NCI-H2081 treated with DMSO at 0.1 percent for 48 hours (cell line): ENCODE measurements at places on chromosomes 5 and 9.

GRCh38 chr5:60718166-60718892 lies 18.4 kb upstream of the DEPDC1B start:
- DNase-seq = no peak

DNA sequence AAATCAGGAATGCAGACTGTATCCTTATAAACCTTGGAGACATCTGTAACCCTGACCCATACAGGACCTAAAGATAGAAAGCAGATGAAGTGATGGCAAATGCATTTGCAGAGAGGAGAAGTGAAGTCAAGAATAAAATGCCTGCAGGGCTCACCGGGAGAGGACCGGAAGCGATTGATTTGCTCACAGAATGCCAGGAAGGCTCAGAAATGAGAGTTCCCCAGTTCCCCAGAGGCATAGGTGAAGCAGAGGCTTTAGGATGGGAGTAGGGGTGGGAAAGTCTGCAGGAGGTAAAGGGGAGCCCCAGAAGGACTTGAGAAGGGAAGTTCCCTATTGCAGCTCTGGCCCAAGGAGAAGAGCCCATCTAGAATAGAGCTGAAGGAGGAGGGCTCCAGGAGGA lies 63.9 kb upstream of the TNFAIP8 start:
- no peak for DNase-seq

DNA sequence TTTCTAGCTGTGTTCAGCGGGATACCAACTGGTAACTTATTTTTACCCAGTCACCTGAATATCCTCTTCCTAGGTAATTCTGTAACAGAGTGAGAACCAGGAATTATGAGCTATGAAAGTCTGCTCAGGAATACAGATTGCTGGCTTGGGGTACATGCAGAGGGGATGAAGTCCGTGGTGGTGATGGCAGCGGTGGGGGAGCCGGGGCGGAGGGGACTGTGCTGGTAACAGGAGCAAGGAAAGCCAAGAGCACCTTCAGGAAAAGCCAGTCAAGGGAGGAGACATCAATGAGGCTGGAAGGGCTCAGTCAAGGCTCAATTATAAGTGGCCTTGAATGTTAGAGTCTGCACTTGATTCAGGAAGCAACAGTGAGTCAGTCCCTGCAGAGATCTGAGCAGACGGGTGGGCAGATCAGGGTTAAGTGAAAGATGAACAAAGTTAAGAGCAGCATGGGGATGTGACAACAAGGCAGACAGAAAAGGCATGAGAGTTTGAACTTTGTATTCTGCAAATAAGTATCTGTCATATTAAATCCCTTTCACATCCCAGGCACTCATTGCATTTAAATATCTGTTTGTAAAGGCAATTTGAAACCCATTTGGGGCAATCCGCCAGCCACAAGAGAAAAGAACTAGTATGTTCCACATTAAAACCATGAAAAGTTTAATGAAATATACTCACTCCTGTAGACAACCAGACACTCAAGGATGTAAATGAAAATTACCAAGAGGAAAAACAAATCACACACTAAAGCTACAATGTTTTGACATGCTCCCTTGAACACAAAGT lies 101.2 kb downstream of the TTC39B start:
- DNase-seq = no peak

DNA sequence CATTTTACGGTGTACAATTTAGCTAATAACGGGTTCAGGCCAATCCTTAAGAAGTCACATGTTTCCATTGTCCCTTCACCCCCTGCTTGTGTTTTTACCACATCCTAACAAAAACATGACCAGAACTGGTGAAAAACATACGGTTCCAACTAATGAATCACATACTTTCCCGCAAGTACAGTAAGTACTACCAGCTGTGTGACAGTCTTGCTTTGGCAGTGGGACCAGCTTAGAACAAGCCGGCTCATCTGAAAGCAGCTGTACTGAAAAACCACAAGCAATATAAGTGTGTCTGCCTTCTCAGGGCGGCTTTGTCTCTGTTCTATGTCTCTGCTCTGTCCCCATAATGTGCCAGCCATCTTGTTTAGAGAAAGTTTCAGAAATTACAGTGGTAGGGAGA lies 242.5 kb downstream of the BNC2 start:
- no peak for DNase-seq

DNA sequence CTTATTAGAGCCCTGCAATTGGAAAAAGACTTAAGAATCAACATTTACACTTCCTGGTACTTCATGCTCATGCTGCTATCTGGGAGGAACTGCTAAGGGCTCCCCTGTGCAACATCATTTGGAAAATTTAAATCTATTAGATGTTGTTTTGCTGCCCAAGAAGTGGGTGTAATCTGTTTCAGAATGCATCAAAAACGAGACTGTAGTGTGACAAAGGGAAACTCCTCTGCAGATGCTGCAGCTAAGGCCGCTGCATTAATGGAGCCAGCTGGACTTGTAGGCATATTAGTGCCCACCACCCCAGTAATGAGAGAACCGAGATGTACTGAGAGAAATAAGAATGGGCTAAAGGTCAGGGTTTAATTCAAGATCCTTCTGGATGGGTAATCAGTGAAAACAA lies 11.1 kb upstream of the PAIP1 start:
- DNase-seq = no peak

DNA sequence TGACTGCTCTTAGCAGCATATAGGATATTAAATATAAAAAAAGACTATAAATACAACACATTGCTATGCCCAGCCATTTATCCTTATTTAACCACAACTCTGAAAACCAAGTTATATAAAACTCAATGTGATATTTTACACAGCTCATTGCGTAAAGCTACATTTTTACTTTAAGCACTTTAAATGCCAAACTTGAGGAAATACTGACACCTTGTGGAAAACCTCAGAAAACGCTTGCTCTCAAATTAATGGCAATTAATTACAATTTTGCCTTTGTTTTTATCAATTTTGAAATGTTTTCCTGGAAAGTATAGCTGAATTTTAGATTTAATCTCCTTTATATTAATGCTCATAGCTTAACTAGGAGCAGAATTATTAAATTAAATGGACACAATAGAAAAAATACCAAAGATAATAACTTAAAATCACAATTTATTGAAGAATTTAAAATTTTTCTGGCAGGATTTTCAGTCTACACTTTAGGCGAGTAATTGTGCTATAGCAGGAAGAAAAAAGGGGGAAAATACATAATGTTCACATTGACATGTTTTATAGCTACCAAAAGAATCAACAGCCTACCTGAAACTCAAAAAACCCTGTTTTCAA lies 25.2 kb upstream of the PLAC8L1 start:
- DNase-seq = no peak

DNA sequence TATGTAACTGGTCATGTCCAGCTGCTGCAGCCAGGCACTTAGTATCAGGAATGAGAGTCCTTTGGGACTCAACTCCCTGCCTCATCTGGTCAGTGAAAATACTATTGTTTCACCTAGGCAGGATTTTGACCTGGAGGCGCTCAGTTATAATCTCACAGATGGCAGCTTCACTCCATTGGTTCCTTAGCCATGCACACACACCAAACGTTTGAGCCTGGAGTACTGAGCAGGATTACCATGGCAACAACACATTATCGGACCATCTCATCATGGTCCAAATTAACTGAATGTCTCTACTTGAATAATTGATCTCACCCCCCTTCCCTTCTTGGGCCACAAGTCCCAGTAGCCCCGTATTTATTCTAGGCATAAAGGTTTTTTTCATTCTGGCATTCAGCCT lies 15.0 kb upstream of the SREK1 start:
- no peak for DNase-seq

GRCh38 chr9:107020040-107020530 lies 157.1 kb downstream of the ZNF462 start:
- DNase-seq = no peak

- no peak for DNase-seq
Observed at GRCh38 chr9:133976191-133976861, 15.8 kb downstream of the VAV2 start.

DNA sequence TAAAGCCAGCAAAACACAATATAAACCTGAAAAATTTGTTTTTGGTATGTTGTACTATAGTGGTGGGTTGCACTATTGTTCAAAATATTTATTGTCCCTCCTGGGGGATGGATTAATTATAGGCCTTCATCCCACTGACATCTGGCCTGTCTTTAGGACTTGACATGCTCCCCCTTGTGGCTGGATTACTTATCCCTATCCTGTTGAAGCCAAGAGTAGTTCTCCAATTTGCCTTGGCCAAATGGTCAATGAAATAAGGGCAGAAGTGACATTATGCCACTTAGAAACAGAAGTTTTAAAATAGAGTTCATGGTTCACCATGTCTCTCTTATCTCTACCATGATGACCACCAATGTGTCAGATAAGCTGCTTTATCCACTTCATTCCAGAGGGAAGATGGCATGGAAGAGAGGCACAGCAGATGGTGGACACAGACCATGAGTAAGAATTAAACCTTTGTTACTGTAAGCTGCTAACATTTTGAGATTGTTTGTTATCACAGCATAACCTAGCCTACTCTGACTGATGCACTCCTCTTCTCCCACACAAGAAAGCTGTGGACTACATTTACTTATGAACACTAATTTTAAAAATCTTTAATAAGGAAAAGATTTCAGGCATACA lies 29.2 kb upstream of the ARHGEF28 start:
- DNase-seq = no peak

GRCh38 chr5:15601274-15601673 lies 101.3 kb downstream of the FBXL7 start:
- no peak for DNase-seq

GRCh38 chr5:13990896-13991295 lies 46.4 kb upstream of the DNAH5 start:
- no peak for DNase-seq

GRCh38 chr5:6705959-6706358 lies 7.3 kb upstream of the TENT4A start:
- no peak for DNase-seq

GRCh38 chr9:108053555-108054061 lies 564.0 kb upstream of the KLF4 start:
- no peak for DNase-seq

GRCh38 chr5:14526493-14526892 lies 55.1 kb upstream of the OTULINL start:
- no peak for DNase-seq

DNA sequence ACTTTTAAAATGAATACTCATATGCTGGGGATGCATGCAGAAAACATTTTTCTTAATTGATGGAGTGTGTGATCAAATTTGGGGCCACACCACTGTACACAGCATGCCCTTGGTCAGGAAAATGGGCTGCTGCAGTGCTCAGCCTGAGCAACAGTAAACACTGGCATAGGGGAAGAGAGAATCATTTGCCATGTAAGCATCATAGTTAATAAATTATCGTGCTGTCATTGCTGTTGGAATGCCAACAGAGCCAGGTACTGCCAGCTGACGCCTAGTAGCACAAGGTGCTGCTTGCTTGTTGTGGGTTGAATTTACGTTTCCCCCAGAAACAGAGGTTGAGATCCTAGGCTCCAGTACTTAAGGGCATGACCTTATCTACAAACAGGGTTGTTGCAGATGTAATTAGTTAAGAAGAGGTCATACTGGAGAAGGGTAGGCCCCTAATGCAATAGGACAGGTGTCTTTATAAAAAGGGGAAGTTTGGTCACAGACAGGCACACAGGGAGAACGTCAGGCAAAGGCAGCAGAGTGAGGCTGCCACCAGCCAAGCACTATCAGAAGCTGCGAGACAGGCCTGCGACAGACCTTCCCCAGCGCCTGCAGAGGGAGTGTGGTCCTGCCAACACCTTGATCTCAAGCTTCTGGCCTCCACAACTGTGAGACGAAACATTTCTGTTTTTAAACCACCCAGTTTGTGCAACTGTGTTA lies 25.3 kb downstream of the DAP start:
- no peak for DNase-seq

- DNase-seq = no peak
Observed at GRCh38 chr5:170681013-170681433, 102.5 kb upstream of the GABRP start.

- no peak for DNase-seq
Observed at GRCh38 chr9:12923468-12924009, 148.7 kb downstream of the LURAP1L start.

- no peak for DNase-seq
Observed at GRCh38 chr5:133652951-133653759, 40.8 kb upstream of the FSTL4 start.

GRCh38 chr5:141821430-141821925 lies 56.7 kb downstream of the PCDH1 start:
- DNase-seq = no peak

GRCh38 chr9:110317911-110318310 lies 19.8 kb downstream of the TXNDC8 start:
- DNase-seq = no peak

DNA sequence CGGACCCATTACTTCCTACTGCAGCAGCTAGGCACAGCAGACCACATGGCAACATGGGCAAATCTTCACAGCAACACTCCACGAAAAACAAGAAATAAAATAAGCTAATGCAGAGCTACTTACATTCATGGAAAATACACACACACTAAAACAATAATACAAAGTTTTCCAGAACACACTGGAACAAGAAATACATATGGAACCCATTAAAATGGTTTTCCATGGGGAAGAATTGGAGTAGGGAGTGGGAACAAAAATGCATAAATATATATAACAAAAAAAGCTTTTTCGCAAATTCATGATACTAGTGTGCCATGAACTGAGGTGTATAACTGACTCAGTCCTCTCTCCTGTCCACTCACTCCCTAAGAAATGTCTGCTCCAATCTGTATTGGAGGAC lies 8.3 kb downstream of the ADAMTS12 start:
- DNase-seq = no peak

DNA sequence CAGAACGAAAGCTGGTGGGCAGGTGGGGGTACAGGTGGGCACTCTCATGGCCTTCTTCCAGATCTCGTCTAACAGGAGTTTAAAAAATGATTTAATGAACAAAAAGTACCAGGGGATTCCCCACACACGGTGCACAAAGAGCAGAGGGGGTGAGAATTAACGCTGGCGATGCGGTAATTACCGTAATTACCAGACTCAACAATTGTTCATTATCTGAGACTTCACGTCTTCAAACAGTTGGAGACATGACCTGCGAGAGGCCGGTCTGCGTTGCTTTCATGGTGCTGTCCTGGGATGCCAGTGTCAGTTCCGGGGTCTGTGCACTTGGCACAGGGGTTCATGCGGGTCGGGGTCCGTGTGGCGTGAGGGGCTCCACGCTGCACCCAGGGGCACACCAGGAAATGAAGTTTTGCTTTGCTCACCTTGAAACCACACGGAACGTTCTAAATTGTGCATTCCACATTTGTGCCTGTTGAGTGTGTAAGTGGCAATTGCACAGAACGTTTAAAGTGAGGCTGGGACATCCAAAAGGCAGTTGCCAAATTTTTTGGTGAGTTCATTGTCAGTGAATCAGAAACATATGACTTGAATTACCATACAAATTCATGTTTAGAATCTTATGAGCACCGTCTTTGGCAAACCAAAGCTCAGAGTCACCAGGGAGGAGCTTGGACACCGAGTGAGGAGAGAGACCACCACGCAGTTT lies 256.4 kb upstream of the IRX1 start:
- no peak for DNase-seq

- DNase-seq = no peak
Observed at GRCh38 chr9:113572076-113572861, 108.7 kb downstream of the RGS3 start.

GRCh38 chr9:94868464-94868863 lies 142.0 kb downstream of the AOPEP start:
- no peak for DNase-seq
